Lower leg skin (tissue), 4 donors: ENCODE measurements at places on chromosomes 12 and 14. TPM values are rescaled to one million over a fixed set of nuclear protein-coding genes. Genes with fewer than 3 reads are reported as not detected.

Gene AKAP6
- 4.1 TPM for total RNA-seq

Gene ALDH1L2
- 0.86 TPM for total RNA-seq

Gene ZNF140
- total RNA-seq, result 19.1 TPM

- no peak for DNase-seq
Observed at GRCh38 chr14:59425322-59425935, 39.8 kb downstream of the GPR135 start.

DNA sequence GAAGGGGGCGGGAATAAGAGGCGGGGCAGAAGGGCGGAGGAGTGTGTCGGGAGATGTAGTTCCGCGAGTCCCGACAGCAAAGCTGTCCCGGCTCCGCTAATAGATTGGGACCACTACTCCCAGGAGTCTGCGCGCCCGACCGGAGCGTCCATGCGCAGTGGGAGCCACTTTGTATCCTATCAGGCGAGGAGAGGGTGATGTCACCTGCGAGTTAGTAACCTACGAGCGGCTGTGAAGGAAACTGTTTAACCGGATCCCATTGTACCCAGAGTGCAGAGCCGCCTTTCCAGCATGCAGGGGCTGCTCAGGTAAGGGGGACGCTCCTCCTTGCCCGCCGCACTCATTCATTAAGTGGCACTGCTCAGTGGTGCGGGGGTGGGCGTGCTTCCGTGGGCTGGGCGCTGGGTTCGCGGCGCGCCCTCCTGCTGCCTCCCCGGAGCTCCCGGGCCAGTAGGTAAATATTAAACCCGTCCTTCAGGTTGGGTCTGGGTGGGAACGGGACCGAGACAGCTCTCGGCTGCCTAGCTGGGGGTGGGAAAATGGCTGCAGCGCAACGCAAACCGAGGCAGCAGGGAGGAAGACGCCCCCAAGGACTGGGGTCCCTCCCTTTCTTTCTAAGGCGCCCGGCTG lies at the start of gene DAAM1:
TSS of gene DAAM1 (plus strand) at position 207 of the 630 bp plus-strand sequence. CDS start 74,811 bp downstream, outside the sequence.
- DNase-seq, result peak; percentile 99

Gene GARIN6
- not detected for total RNA-seq

GRCh38 chr12:110366321-110367142 lies 37.0 kb downstream of the ANAPC7 start:
- DNase-seq, result peak; percentile 69

Gene PPFIA2
- 0.81 TPM for total RNA-seq

DNA sequence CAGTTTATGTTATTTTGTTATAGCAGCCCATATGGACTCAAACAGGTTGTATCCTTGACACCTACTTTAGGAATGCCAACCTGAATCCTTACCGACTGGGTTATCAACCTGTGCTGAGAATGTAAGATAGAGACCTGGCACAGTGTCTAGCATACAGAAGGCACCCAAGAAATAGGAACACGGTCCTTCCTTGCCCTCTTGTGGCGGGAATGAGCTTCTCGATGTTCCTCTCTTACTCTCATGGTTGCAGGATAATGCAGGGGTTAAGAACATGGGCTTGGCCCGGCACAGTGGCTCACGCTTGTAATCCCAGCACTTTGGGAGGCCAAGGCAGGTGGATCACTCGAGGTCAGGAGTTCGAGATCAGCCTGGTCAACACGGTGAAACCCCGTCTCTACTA lies 6.5 kb downstream of the C12orf43 start:
- DNase-seq, result no peak

DNA sequence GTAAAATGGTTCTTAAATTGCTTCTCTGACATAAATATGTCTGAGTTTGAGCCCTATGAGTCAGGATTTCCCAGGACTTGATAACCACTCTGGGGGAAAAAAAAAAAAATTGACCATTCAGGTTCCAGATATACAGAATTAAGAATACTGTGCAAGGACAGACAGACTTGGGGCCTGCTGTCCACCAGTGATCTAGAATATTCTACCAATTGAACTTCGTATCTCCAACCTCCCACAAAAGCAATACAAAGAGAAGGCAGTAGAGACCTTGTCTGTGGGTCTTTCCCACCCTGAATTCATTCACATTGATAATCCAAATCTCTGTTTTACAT lies 4.1 kb downstream of the SINHCAF start:
- DNase-seq, result no peak

Gene ANO2
- total RNA-seq, result 2.2 TPM

DNA sequence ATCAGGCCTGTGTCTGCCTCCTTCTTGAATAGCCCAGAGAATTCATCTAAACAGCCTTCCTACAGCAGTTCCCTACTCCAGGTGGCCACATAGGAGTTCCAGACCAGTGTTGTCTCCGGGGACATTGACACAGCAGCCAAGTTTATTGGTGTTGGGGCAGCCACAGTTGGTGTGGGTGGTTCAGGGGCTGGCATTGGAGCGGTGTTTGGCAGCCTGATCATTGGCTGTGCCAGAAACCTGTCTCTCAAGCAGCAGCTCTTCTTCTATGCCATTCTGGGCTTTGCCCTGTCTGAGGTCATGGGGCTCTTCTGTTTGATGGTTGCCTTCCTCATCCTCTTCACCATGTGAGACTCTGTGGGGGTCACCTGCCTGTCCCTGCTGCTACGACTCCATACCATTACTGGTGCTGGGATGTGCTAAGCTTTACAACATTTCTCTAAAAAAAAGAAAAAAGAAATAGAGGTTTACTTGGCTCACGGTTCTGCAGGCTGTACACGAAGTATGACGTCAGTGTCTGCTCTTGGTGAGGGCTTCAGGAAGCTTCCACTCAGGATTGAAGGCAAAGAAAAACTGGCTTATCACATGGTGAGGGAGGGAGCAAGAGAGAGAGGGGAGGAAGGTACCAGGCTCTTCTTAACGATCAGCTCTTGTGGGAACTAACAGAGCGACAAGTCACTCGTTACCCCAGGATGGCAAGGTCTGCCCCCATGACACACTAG lies 57.5 kb downstream of the CHST11 start:
- DNase-seq, result no peak

DNA sequence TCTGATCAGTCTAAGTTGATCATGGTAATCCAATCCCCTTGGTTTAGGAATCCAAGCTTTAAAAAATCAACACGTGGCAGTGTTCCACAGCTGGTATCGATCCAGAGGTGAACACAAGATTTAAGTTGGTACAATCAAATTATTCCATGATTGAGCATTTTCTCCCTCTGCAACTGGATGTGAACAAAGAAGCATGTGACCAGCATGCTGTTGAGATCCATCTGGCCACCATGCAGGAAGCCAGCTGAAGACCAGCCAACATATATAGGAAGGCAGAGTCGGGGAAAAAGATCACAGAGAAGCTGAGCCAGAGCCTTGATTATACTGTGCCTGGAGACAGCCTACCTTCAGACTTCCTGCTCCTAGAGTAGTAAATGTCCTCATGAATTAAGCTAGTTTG lies 158.3 kb downstream of the SEC23A start:
- no peak for DNase-seq

DNA sequence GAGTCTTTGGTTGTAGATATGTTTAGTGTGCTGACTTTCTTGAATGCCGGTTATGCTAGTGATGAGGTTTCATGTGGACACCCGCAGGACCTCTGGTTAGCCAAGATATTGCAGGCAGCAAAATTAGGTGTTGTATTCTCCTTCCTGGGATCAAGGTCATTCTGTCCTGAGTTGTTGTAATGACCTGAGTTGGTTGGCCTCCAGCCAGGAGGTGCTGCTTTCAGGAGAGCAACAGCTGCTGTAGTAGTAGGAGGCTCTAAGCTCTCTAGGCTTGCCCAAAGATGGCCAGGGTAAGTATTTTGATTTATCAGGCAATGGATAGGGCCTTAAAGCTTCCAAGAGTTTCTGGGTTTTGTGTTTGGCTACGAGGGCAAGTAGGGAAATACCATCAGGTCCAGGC lies 56.0 kb upstream of the BDKRB2 start:
- no peak for DNase-seq

DNA sequence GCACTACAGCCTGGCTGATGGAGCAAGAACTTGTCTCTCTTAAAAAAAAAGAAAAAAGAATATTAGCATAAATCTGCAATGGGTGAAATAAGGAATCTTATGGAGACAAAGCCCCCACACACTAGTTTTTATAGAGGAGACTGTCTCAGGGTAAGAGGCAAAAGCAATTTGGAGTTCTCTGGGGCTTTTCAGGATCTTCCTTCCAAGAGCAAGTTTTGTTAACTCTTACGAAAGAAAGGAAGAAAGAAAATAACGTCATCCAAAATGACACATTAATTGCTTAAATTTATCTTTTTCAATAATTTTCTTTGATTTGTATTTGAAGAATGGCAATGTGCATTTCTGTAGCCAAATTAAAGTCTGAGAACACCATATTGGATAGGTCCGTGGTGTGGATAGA lies 3.8 kb downstream of the PDE6H start:
- no peak for DNase-seq

DNA sequence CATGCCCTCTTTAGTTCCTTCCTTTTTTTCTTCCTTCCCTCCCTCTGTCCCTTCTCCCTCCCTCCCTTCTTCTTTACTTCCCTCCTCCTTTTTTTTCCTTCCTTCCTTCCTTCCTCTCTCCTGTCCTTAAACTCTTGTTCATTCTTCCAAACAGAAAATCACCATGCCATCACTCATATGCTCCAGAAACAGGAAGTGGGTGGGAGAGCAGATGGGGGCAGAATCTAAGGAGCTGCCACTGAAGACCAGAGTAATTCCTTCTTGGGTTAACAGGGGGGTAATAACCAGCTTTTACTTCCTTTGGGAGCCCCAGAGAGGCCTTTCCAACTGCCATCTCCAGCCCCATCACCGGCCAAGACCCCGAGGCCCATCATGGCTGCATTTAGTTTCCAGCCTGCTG lies 51.2 kb downstream of the SVOP start:
- no peak for DNase-seq

DNA sequence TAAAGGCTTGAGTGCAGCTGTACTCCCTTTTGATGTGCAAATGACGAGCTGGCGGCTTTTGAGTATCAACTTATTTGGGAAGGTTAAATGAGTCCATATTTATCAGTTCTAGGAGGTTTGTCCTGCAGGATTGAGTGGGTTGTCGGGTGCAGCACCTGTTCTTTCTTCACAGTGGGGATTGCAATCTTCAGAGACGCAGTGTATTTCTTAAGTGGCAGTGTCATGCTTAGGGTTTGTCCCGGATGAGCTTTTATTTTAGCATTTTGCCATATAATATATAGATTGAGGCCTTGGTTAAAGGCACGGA lies 1.2 kb downstream of the FUT8 start:
- DNase-seq, result no peak

GRCh38 chr14:79118291-79118690 lies 948.1 kb downstream of the NRXN3 start:
- no peak for DNase-seq

GRCh38 chr12:100908501-100908900 lies 113.9 kb downstream of the ANO4 start:
- no peak for DNase-seq

Gene DHRS1
- total RNA-seq, result 85.2 TPM

Gene NPFF
- not detected for total RNA-seq

DNA sequence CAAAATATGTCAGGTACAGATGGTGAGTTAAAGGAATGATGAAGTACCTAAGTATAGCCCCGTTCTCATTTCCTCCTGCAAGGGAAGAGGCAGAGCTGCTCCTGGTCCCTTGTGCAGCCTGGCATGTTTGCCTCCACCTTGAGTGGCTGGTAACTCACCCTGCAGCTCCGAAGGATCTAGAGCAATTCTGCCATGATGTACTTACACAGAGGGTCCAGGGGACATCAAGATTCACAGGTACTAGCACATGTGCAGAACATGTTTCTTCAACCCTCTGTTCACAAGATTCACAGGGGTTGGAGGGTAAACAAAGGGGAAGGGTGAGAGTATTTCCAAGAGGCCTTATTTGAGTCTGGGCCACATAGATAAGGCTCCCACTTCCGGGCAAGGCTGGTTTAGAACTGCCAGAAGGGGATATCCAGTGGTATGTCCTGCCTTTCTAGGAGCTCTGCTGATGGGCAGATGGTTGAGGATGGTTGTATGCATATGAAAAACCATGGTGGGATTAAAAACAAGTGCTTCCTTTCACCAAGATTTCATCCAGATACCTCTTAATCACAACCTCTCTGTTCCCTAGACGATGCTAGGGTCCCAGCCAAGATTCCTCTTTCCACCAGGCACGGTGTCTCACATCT lies 7.7 kb downstream of the DCTN2 start:
- DNase-seq, result peak; percentile 20

Gene TBX3
- total RNA-seq, result 27.1 TPM

Gene CCDC60
- not detected for total RNA-seq
